ENCODE measurements at places on chromosomes 2 and 18. TPM values are rescaled to one million over a fixed set of nuclear protein-coding genes. Genes with fewer than 3 reads are reported as not detected.

Gene COL6A3
- total RNA-seq = 548 TPM

Gene WNT6
- total RNA-seq = 0.54 TPM

Gene RPRM
- 1.9 TPM for total RNA-seq

Gene RIOK3
- 83.0 TPM for total RNA-seq

Gene PDCD1
- total RNA-seq = 0.83 TPM

Gene QPCT
- 5.8 TPM for total RNA-seq

Gene ADAM17
- 52.8 TPM for total RNA-seq

Gene CAPN13
- total RNA-seq = 31.6 TPM

DNA sequence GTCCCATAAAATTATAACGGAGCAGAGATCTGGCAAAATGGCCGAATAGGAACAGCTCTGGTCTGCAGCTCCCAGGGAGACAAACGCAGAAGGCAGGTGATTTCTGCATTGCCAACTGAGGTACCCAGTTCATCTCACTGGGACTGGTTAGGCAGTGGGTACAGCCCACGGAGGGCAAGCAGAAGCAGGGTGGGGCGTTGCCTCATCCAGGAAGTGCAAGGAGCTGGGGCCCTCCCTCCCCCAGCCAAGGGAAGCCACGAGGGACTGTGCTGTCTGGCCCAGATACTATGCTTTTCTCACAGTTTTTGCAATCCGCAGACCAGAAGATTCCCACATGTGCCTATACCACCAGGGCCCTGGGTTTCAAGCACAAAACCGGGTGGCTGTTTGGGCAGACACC lies 22.8 kb downstream of the ICA1L start:
- H3K4me3 ChIP-seq = no peak overlapping the region
- no peak for DNase-seq
- H3K27me3 ChIP-seq = no peaks in the 10 kb centered on the region
- H3K27ac ChIP-seq = no peak overlapping the region

DNA sequence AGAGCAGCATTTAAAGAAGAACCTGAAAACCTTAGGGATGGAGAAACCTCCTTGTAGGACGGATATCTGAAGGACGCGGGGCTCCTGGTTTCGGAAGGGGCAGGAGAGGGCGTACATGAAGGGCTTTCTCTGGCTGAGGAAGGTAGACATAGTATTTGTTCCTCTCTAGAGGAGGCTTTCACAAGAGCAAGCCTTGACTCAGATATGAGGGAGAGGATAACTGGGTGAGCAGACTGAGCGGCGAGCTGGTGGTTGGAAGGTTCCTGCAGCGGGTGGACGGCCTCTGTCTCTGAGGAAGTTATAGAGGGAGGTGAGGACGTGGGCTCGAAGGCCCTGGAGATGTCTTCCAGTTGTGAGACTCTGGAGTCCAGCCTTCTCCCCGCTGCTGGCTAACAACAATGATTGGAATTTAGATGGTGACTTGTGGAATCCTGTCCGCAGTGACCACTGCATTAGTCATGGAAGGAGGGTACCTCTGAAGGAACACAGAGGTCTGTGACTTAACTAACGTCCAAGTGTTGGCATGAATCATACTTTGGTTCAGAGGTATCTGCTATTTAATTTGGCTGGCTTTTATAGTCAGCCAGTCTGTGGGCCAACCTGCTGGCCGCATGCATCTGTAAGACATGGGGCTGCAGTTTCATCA lies 80.9 kb downstream of the ASAP2 start:
- no peaks in the 10 kb centered on the region for H3K36me3 ChIP-seq
- no peaks in the 10 kb centered on the region for H3K27me3 ChIP-seq
- no peak for DNase-seq
- H3K27ac ChIP-seq = no peak overlapping the region

- no peak overlapping the region for H3K27ac ChIP-seq
- no peaks in the 10 kb centered on the region for H3K27me3 ChIP-seq
- no peaks in the 10 kb centered on the region for H3K36me3 ChIP-seq
- H3K4me3 ChIP-seq = no peak overlapping the region
- H3K4me1 ChIP-seq = no peaks in the 10 kb centered on the region
Observed at GRCh38 chr2:176729706-176730569, 460.7 kb downstream of the MTX2 start.

DNA sequence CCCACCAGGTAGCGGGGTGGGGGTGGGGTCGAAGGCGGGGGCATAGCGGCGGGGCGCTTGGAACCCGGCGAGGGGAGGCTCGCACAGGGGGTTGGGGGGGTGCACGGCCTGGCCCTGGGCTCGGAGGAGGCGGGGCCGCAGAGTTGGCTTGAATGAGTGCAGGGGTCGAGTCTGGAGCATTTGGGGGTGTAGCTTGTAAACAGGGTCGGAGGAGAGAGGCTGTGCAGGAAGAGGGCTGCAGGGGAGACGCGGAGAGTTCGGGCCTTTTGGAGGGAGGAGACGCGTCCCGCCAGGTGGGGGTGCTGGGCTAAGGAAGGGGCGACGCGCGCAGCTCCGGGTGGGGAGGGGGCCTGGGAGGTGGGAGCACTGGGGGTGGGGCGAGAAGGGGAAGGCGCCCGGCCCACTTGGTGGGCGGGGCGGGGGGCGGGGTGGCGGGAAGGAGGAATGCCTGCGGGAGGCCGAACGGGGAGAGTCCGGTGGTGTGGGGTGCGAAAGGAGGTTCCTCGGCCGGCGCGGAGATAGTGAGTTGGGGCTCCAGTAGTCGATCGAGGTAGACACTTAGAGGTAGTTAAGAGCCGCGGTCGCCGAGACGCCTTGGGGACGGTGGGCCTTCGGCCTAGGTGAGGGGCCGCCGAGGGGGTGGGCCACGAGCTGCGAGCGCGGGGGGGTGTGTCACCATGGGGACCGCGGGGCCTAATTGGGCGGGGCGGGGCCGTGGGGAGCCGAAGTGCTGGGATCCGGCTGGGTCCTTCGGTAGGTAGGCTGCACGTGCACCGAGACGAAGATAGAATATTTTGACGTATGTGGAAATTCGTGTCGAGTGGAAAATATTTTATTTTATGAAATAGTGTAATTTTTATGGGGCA lies 774 bp downstream of the MSH6 start:
- peaks cover 5% of the 10 kb centered on the region for H3K4me1 ChIP-seq
- peak; percentile 87 for DNase-seq
- peak overlapping the region; percentile 87 for H3K4me3 ChIP-seq
- H3K36me3 ChIP-seq = no peaks in the 10 kb centered on the region
- H3K27ac ChIP-seq = peak overlapping the region; percentile 90

GRCh38 chr18:31646332-31647126 lies 37.9 kb downstream of the B4GALT6 start:
- no peak overlapping the region for H3K27ac ChIP-seq
- H3K4me1 ChIP-seq = peaks cover 31% of the 10 kb centered on the region
- DNase-seq = peak; percentile 64
- peaks cover 2% of the 10 kb centered on the region for H3K36me3 ChIP-seq

- no peak overlapping the region for H3K4me3 ChIP-seq
- H3K27me3 ChIP-seq = no peaks in the 10 kb centered on the region
- DNase-seq = no peak
- H3K27ac ChIP-seq = peak overlapping the region; percentile 69
- no peaks in the 10 kb centered on the region for H3K36me3 ChIP-seq
Observed at GRCh38 chr18:22467760-22468553, 50.2 kb upstream of the CTAGE1 start.
